ENCODE measurements at places on chromosomes 1 and 21. TPM values are rescaled to one million over a fixed set of nuclear protein-coding genes. Genes with fewer than 3 reads are reported as not detected.

DNA sequence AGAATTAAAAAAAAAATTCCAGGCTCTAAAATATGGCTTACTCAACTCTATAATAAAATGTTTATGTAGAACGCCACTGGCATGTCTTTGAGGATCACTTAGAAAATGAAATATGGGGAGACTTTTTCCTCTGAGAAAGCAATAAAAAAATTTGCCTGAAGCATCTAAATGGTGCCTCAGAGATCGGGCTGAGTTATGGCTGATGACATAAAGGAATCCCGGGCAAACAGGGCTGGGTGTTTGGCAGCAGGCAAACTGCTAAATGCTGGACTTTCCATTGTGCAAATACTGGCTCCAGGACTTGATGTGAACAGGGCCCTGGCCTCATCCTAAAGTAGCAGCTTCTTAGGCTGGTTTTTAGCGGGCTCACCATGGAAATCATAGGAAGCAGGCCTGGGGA lies 44.5 kb upstream of the C1orf87 start:
- DNase-seq = no peak

- no peak for DNase-seq
Observed at GRCh38 chr21:35342440-35342839, 293.3 kb upstream of the RUNX1 start.

DNA sequence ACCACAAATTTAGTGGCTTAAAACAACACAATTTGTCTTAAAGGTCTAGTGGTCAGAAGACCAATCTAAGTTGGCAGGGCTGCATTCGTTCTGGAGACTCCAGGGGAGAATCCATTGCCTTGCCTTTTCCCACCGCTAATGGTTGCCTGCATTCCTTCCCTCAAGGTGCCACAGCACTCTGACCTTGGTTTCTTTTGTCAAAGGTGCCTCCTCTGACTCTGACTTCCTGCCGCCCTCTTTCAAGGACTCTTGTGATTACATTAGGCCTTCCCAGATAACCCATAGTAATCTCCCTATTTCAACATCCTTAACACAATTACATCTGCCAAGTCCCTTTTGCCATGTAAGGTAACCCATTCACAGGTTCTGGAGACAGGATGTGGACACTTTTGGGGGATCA lies 145.3 kb downstream of the S1PR1 start:
- DNase-seq = no peak

GRCh38 chr1:195188821-195189220 lies 1419.4 kb downstream of the KCNT2 start:
- no peak for DNase-seq

- DNase-seq = no peak
Observed at GRCh38 chr1:16248603-16249516, 11.9 kb upstream of the CPLANE2 start.

- DNase-seq = no peak
Observed at GRCh38 chr1:113913887-113914664, 8.9 kb downstream of the DCLRE1B start.

GRCh38 chr1:182699393-182700350 lies 15.3 kb upstream of the RGS8 start:
- DNase-seq = no peak

DNA sequence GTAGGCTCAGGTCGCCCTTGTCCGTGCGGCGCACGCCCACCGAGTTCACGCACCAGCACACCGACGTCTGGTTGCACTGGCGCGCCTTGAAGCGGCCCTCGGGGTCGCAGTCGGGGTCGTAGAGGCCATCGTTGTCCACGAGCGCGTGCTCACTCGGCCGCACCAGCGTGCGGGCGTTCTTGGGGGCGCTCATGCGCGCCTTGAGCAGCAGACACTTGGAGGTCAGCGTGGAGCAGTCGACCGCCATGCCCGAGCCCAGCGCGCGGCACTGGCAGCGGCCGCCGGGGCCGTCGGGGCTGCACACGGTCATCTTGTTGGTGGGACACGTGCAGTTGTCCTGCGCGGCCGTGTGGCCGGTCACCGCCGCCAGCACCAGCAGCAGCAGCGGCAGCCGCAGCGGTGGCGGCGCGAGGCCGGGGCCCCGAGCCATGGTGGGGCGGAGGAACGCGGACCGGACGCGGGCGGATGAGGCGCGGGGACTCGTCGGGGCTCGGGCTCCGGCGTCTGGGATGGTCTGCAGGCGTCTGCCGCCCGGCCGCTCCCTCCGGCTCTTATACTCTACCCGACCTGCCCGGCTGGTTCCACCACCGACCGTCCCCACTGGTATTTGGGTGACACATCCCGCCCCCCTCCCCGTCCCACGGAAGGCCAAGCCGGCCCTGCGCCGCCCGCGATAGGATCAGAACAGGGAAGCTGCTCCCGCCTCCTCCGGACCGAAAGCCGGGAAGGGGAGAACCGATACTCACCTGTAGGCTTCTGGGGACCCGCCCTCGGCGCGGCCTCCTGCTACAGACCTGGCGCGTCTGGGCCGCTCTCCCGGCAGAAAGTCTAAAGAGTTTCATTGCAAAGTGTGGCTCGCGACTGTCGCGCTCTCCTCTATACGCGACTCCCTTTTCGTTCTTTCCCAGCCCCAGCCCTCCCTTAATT lies at the start of gene TACSTD2:
TSS of gene TACSTD2 (minus strand) at position 526 of the 927 bp plus-strand sequence. CDS start at position 430, 96 bp downstream.
- no peak for DNase-seq

GRCh38 chr1:204335085-204335484 lies 24.6 kb downstream of the PLEKHA6 start:
- DNase-seq = no peak

DNA sequence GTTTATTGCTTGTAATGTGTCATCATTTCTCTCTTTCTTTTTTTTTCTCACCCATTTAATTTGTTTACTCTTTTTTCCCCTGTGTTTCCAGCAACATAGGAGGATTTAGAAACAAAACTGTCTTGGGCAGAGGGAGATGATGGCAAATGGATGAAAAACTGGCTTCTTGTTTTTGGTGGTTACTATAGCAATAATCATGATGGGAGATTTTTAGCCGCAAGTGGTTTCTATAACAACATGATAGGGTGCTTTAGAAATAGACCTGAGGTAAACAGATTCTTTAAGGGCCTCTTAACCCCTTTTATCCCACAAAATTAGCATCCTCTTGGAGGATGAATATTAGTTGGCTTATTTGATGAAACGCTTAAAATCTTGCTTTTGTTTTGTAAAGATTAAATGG lies 51.6 kb downstream of the CRB1 start:
- DNase-seq = no peak

DNA sequence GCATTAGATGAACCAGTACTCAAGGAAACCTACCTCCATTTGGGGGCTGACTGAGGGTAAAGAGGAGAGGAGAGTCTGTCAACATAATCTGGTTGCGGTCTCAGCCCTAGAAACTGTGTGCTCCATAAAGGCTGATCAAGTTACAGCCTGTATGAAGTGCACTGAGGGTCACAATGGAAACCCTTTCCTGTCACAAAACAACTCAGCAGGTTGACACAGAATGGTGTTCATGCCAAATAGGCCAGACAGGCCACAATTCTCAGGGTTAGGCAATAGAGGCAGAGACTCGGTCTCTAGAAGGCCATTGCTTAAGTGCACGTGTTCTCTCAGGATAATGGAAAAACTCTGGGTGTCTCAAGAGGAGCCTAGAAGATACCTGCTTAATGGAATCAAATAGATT lies 4.1 kb upstream of the ANKRD35 start:
- no peak for DNase-seq

- DNase-seq = no peak
Observed at GRCh38 chr1:151624783-151625182, 12.9 kb downstream of the SNX27 start.

Gene GBP2
- 237 TPM for total RNA-seq

Gene OR2L3
- not detected for total RNA-seq

Gene FCRL1
- total RNA-seq = not detected

Gene TNFSF18
- not detected for total RNA-seq

Gene CAMK1G
- total RNA-seq = not detected

Gene NUDT4B
- total RNA-seq = 0.52 TPM

Gene LEPROT
- 19.6 TPM for total RNA-seq

Gene ADARB1
- total RNA-seq = 45.4 TPM

Gene FCRL2
- not detected for total RNA-seq
